ENCODE measurements at places on chromosomes 3 and 15. TPM values are rescaled to one million over a fixed set of nuclear protein-coding genes. Genes with fewer than 3 reads are reported as not detected.

GRCh38 chr15:32716915-32717425, 834 bp upstream of the GREM1 start:
- H3K27ac ChIP-seq, result no peak overlapping the region
- H3K4me3 ChIP-seq, result no peak overlapping the region
- no peaks in the 10 kb centered on the region for H3K36me3 ChIP-seq

Gene CORO2B
- total RNA-seq, result not detected

- H3K4me1 ChIP-seq, result no peaks in the 10 kb centered on the region
- H3K27me3 ChIP-seq, result peaks cover 3% of the 10 kb centered on the region
- no peak overlapping the region for H3K4me3 ChIP-seq
- H3K36me3 ChIP-seq, result no peaks in the 10 kb centered on the region
- H3K27ac ChIP-seq, result no peak overlapping the region
Observed at GRCh38 chr3:46194868-46195553, 13.1 kb downstream of the CCR1 start.

Gene RASGRP1
- 216 TPM for total RNA-seq

- no peaks in the 10 kb centered on the region for H3K27me3 ChIP-seq
- DNase-seq, result no peak
- no peak overlapping the region for H3K4me3 ChIP-seq
- peaks cover 33% of the 10 kb centered on the region for H3K4me1 ChIP-seq
- peak overlapping the region; percentile 6 for H3K27ac ChIP-seq
Observed at GRCh38 chr15:60399931-60400330, 2.1 kb upstream of the ANXA2 start.

- no peaks in the 10 kb centered on the region for H3K4me1 ChIP-seq
- H3K27me3 ChIP-seq, result peaks cover 3% of the 10 kb centered on the region
- H3K4me3 ChIP-seq, result no peak overlapping the region
- no peaks in the 10 kb centered on the region for H3K36me3 ChIP-seq
Observed at GRCh38 chr15:71639471-71639870, 170.9 kb upstream of the NR2E3 start.

Gene CYP19A1
- 0.52 TPM for total RNA-seq

- no peak overlapping the region for H3K27ac ChIP-seq
- H3K27me3 ChIP-seq, result no peaks in the 10 kb centered on the region
Observed at GRCh38 chr15:25901811-25902605, 38.9 kb upstream of the ATP10A start.

GRCh38 chr3:152511904-152512303, 243.2 kb downstream of the MBNL1 start:
- no peak for DNase-seq
- H3K27me3 ChIP-seq, result peaks cover 12% of the 10 kb centered on the region
- H3K4me1 ChIP-seq, result no peaks in the 10 kb centered on the region
- H3K36me3 ChIP-seq, result no peaks in the 10 kb centered on the region
- H3K4me3 ChIP-seq, result no peak overlapping the region

Gene FETUB
- total RNA-seq, result not detected

DNA sequence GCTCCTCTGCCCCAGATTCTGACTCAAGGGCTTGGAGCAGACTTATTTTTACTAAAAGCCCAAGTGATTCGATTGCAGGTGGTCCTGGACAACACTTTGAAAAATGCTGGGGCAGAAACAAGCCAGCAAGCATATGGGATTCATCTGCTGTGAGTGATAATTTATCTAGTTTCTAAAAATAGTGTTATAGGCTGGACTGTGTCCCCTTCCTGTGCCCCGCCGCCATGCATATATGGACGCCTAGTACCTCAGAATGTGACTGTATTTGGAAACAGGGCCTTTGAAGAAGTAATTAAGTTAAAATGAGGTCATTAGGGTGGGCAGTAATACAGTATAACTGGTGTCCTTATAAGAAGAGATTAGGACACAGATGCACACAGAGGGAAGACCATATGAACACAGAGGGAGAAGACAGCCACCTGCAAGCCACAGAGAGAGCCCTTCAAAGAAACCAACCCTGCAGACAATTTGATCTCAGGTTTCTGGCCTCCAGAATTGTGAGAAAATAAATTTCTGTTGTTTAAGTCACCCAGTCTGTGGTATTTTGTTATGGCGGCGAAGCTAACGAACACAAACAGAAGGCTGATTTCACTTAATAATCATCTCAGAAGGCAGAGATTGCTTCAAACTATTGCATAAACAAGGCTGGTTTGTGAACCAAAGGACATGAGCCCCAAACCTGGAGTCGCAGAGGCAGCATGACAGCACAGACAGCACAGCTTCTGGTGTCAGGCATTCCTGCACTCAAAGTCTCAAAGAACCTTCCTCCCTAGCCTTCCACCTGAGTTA, 59.1 kb downstream of the CCNL1 start:
- no peak for DNase-seq
- no peak overlapping the region for H3K27ac ChIP-seq
- no peaks in the 10 kb centered on the region for H3K36me3 ChIP-seq
- peaks cover 24% of the 10 kb centered on the region for H3K4me1 ChIP-seq
- H3K4me3 ChIP-seq, result no peak overlapping the region

DNA sequence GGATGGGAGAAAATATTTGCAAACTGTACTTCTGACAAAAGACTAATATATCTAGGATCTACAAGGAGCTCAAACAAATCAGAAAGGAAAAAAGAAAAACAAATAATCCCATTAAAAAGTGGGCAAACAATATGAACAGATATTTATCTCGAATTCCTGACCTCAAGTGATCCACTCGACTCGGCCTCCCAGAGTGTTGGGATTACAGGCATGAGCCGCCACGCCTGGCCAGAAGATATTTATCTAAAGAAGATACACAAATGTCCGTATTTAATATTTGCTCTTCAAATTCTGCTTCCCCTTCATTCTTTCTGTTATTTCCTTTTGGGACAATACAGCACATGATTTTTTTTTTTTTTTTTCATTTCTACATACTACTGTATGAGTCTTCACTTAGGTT, 151.7 kb upstream of the GRM7 start:
- no peaks in the 10 kb centered on the region for H3K36me3 ChIP-seq
- H3K27me3 ChIP-seq, result no peaks in the 10 kb centered on the region
- H3K27ac ChIP-seq, result no peak overlapping the region
- H3K4me3 ChIP-seq, result no peak overlapping the region

Gene SNUPN
- 13.8 TPM for total RNA-seq

Gene ZBED2
- 0.27 TPM for total RNA-seq

- no peaks in the 10 kb centered on the region for H3K36me3 ChIP-seq
- H3K4me3 ChIP-seq, result no peak overlapping the region
- no peak overlapping the region for H3K27ac ChIP-seq
- no peaks in the 10 kb centered on the region for H3K4me1 ChIP-seq
- DNase-seq, result no peak
Observed at GRCh38 chr15:70212286-70212962, 114.7 kb upstream of the TLE3 start.

Gene INTS14
- total RNA-seq, result 22.7 TPM

GRCh38 chr15:75720787-75721479, 8.3 kb upstream of the CSPG4 start:
- no peak overlapping the region for H3K4me3 ChIP-seq
- H3K4me1 ChIP-seq, result no peaks in the 10 kb centered on the region
- no peak overlapping the region for H3K27ac ChIP-seq

DNA sequence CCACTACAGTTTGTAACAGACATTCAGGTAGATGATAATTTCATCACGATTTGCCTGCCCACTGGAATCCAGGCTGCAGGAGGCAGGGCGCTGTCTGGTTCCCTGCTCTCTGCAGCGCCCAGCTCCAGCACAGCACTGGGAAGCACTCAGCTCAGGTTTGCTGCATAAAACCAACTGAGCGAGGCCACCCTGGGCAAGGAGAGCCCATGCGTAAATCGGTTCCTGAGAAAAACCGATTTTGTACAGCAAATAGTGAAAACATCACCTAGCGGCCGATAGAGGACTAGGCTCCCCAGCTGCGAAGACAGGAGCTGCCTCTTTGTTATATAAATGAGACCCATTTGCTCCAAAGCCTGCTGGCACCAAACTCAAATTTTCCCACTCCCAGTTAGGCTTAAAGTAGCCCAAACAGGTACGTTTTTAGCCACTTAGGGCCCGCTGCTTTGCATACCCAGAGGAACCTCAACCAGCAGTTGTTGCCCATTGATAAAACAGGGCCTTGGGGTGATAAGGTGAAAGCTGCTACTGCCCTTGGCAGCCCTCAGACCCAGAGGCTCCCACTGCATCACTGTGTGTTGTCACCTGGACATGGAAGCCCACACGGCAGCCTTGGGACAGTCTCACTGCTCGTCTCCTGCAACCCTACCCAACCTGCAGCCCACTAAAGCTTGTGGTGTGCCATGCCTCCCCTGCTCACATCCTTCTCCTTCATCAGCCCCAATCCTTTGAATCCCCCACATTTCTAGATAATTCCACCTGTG, 47.5 kb downstream of the ALDH1L1 start:
- DNase-seq, result no peak
- no peaks in the 10 kb centered on the region for H3K36me3 ChIP-seq
- H3K27me3 ChIP-seq, result no peaks in the 10 kb centered on the region
- H3K27ac ChIP-seq, result no peak overlapping the region

DNA sequence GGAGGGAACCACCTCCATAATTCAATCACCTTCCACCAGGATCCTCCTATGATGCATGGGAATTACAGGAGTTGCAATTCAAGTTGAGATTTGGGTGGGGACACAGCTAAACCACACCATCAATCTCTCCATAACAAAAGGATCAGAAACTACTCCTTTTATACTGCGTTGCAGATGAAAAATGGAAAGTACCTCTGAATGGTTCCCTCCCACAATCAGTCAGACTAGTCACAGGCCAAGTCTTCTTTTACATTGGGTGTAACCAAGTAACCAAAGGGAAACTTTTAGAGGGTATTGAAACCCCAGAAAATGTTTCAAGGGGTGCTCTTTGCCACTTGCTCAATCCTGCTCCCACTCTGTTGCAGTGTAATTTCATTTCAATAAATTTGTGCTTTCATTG, 504.3 kb upstream of the CNTN3 start:
- no peaks in the 10 kb centered on the region for H3K4me1 ChIP-seq
- no peaks in the 10 kb centered on the region for H3K36me3 ChIP-seq
- DNase-seq, result no peak
- H3K27ac ChIP-seq, result no peak overlapping the region
- H3K4me3 ChIP-seq, result no peak overlapping the region

DNA sequence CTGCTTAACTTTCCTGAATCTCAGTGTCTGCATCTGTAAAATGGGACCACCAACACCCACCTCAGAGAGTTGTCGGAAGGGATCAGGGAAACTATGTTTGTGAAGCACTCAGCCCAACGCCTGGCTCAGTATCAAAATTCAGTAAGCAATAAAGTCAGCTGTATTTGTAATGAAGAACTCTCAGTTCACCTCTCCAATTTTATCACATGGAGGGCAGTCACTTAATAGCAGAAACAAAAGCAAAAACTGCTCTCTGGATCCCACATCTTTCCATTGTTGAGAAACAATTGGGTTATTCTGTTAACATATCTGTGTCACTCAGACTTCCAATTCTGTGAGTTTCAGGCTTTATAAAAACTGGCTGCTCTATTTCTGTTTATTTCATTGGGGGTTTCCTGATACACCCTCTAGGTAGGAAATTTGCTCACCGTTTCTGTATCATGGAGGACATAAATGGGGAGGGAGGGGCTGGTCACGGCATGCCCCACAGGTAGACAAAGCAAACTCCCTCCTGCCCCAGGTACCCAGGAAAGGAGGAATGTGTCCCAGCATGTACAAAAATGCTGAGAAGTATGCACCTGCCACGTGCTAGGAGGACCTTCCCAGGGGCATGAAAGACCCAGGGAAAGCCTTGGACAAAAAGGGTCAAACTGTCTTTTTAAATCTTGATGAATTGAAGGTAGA, 81.4 kb upstream of the LMOD3 start:
- peak overlapping the region; percentile 65 for H3K27ac ChIP-seq
- no peaks in the 10 kb centered on the region for H3K27me3 ChIP-seq
- no peaks in the 10 kb centered on the region for H3K36me3 ChIP-seq
- DNase-seq, result no peak
- peaks cover 38% of the 10 kb centered on the region for H3K4me1 ChIP-seq

Data from CD4-positive, CD25-positive, alpha-beta regulatory T cell (primary cell).